ENCODE measurements at places on chromosomes 7 and 10.
A peak's percentile ranks its signal among the peaks of the same experiment; 100 is the strongest.

- DNase-seq, result no peak
Observed at GRCh38 chr7:50396856-50397255, 53.3 kb downstream of the FIGNL1 start.

GRCh38 chr7:118264836-118265235 is 40.3 kb downstream of the ANKRD7 start:
- DNase-seq, result no peak

- no peak for DNase-seq
Observed at GRCh38 chr10:84156768-84157167, 16.8 kb upstream of the GPR15LG start.

DNA sequence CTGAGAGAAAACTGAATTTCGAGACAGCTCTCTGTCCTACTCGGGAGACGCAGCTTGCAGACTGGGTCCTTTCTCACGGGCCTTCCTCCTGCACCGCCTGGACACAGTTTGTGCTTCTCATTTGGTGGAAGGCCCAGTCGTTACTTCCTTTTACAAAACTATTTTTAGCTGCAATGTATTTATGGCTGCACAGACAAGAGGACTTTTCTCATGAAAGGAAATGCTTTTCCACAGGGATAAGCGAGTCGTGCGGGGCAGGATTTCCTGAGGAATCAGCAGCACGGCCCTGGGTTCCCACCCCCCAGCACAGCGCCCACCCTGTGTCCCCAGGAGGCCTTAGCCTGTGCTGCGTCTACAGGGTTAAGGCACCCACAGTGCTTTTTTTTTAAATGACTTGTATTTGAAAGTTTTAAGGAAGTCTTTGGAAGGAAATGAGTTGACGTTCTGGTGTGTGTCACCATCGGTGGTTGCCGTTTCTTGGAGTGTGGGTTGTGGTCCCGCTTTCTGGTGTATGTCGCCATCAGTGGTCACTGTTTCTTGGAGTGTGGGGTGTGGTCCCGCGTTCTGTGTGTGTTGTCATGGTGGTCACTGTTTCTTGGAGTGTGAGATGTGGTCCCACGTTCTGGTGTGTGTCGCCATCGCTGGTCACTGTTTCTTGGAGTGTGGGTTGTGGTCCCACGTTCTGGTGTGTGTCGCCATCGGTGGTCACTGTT is 50.9 kb downstream of the INPP5A start:
- no peak for DNase-seq

- DNase-seq, result no peak
Observed at GRCh38 chr7:156493942-156494341, 146.6 kb upstream of the RNF32 start.

- no peak for DNase-seq
Observed at GRCh38 chr10:761376-761775, 71.9 kb upstream of the DIP2C start.

DNA sequence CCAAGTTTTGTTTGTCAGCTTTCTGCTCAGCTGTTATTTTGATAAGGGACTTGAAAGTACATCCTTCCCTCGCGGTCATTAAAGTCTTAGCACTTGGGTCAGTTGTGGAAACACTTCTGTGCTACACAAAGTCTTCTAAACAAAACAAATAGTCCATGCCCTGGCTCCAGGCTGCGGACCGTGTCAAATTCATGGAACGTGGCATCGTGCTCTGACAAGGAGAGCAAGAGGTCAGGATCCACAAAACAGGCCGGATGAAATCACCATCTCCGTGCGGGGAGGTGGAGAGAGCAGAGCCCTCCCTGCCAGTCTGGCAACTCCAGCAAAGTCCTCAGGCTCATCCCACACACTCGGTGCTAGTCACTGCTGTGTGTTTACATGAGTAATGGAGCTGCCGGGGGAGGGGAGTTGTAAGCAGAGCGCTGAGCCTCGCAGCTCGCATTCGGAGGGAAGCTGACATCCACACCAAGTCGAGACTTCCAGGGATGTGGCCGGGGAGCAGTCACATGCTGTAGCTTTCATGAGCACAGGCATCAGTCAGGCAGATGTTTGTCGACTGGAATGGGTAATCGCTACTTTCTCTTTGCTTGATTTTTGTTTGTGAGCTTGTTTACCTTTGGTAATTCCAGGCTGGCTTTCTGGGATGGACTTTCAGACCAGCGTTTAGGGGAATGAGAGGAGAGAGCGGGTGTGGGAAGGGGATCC is 147.6 kb downstream of the ARID5B start:
- DNase-seq, result peak; percentile 72

DNA sequence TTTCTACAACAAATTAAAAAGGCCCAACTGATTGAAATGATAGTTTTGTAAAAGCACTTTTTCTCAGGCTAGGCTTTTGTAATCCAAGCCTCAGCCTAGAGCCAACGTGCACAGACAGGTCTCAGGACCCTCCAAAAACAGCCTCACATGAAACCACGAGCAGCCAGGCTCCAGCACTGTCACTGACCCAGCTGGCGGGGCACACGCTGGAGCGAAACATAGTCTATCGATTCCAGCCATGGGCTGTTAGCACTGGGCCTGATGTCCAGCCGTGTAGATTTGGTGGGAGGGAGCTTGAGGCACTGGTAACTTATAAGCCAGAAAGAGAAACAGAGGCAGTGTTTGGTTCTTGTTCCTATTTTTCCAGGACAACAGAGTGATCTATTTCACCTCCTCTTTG is 104.5 kb downstream of the EBF3 start:
- no peak for DNase-seq

DNA sequence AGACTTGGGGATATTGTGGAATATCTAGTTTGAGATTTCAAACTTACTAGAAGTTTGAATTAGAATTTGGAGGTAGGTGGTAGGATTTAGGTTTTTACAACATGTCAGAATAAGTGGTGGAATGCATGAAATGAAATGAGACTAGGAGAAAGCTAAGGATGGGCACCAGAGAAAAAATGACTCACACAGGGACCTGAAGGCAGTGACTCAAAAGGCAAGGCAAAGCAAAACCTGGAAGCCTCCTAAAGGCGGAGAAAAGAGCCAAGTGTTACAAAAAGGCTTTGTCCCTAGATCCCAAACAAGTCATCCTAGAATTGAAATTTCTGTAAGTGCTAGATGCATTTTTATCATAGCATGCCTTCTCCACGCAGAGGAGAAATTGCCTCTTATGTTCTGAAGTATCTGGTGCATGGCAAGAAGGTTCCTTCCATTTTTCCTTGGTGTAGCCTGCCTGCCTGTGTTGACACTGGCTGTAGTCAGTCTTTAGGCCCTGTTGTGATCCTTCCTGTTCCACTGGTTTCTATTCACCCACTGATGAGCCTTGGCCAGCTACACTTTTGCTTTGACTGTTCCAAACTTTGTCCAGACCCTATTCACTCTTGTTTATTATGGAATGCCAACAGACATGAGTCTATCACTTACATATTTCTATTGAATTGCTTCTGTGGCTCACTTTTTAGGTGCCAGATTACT is 109.3 kb downstream of the ETV1 start:
- no peak for DNase-seq

- no peak for DNase-seq
Observed at GRCh38 chr7:132573251-132573955, 2.9 kb downstream of the PLXNA4 start.

- no peak for DNase-seq
Observed at GRCh38 chr7:85529201-85529600, 342.3 kb upstream of the SEMA3D start.

DNA sequence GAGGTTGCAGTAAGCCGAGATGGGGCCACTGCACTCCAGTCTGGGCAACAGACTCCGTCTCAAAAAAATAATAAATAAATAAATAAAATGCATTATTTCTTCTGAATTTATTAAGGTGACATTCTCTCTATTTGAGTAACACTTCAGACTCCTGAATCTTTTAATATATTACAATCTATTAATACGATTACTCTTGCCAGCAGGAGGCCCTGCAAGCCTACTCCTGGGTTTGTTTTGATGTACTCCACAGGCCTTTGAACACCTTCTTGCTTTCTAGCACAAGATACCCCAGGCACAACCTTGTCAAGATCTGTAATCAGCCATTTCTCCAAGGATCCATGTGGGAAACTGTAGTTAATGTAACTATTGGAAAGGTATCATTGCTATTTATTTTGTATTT is 63.5 kb downstream of the COBL start:
- DNase-seq, result no peak

DNA sequence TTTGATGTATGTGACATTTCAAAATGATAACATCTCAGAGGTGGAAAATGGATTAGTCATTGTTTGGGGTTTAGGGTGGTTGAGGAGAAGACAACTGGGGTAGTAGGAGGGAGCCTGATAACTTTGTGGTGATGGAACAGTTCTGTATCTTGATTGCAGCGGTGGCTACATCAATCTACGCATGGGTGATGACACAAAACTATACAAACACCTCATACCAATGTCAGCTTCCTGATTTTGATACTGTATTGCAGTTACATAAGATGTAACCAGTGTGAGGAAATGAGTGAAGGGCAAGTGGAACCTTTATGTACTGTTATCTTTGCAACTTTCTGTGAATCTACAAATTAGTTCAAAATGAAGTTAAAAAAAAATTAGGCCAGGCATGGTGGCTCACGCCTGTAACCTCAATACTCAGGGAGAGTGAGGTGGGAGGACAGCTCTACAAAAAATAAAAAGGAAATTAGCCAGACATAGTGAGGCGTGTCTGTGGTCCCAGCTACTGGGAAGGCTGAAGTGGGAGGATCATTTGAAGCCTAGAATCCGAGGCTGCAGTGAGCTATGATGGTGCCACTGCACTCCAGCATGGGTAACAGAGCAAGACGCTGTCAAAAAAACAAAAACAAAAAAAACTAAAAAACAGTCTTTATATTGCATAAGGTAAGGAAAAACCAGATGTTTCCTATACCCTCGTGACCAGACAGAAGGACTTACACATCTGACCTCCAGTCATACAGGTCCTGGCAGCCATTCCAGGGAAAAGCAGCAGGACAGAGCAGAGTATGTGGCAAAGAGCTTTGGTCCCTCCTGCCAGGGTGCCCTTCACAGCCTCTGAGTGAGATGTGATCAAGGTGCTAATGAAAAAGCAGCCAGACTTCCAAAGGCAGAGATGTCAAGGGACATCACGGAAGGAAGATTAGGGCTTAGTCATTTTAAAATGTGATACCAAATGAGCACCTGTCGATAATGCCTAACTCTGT is 50.8 kb downstream of the CYTH3 start:
- peak; percentile 20 for DNase-seq

DNA sequence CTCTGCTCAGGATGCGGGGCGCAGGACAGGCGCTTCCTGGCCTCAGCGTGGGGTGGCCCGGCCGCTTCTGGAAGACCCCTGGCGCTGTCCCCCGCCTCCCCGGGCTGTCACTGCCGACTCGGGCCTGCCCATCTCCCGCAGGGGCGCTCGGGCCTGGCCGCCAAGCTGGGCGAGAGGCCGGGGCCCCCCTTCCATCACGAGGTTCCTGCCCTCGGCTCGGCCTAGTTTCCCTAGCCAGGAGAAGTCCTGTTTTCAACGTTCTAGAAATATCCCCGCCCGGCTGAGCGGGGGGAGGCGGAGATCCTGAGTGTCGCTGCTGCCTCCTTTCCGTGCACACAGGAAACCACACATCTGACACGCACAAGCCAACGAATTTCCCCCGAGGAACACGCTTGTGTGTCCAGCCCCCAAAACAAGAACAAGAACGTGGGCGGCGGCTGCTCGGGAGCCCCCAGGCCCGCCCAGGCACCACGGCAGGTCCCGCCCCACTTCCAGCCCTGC is 33.7 kb downstream of the AP5Z1 start:
- DNase-seq, result no peak

DNA sequence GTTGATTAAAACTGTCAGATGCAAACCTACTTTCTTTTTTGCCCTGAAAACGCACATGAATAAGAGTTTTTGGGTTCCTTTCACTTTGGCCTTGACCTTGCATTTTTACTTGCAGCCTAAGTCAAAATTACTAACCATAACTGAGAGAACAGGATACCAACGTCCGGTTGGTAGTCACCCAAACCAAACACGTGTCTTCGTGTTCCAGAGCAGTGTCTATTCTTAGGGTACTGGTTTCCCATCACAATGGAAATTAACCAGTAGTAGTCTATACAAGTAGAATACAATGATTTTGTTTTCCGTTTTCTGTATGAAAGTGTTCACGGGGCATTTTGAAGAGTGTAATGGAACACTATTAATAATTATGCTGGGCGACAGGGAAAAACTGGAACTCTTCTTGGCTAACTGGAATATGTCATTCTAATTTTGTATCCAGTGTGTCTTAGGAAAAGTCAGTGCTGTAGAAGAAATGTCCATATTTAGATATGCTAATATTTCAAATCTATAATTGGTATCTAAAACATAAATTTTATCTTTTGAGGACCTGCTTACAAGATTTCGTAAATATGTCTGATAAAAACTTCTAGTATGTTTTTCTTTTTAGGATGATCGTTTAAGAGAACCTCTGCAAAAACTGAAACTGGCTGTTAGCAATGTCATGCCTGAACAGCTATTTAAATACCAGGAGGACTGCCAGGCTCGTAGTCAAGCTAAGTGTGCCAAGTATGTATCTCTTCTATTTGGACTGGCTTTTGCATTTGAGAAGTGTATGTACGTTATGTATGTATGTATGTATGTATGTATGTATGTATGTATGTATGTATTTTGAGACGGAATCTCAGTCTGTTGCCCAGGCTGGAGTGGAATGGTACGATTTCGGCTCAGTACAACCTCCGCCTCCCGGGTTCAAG is 40.9 kb downstream of the UBN2 start:
- DNase-seq, result no peak

DNA sequence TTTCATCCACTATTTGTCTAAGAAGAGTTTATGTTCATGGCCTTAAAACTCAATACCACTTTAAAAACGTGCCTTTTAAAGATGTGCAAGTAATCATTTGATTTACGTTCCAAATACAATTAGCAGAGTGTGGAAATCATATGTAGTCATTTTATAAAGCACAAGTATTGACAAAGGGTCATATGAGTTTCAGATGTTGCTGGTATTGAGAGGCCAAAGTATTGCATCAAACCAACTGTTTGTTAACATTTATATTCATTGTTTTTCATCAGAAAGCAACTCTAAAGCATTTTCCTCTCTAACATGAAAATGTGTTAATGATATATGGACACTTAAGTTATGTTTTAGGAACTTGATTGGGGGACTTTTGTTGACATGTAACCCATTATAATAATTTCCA is 11.5 kb upstream of the TSGA13 start:
- DNase-seq, result no peak

- DNase-seq, result no peak
Observed at GRCh38 chr7:22194658-22195273, 162.2 kb downstream of the RAPGEF5 start.

GRCh38 chr7:102883098-102883860 is 29.5 kb upstream of the LRRC17 start:
- no peak for DNase-seq

GRCh38 chr7:16747102-16747501 is 6.5 kb upstream of the TSPAN13 start:
- DNase-seq, result no peak

- DNase-seq, result no peak
Observed at GRCh38 chr7:90726623-90727022, 130.5 kb downstream of the CDK14 start.

GRCh38 chr10:60230892-60231291 is 158.8 kb downstream of the ANK3 start:
- DNase-seq, result no peak

GRCh38 chr10:95297402-95297801 is 6.6 kb upstream of the PDLIM1 start:
- DNase-seq, result no peak

- DNase-seq, result no peak
Observed at GRCh38 chr10:121853950-121854349, 73.9 kb downstream of the ATE1 start.
